ENCODE measurements at places on chromosomes 3 and 15.

- DNase-seq, result no peak
Measured at GRCh38 chr15:62492900-62493299, 327.8 kb upstream of the C2CD4B start.

- no peak for DNase-seq
Measured at GRCh38 chr15:64772488-64772887, 2.9 kb downstream of the RBPMS2 start.

DNA sequence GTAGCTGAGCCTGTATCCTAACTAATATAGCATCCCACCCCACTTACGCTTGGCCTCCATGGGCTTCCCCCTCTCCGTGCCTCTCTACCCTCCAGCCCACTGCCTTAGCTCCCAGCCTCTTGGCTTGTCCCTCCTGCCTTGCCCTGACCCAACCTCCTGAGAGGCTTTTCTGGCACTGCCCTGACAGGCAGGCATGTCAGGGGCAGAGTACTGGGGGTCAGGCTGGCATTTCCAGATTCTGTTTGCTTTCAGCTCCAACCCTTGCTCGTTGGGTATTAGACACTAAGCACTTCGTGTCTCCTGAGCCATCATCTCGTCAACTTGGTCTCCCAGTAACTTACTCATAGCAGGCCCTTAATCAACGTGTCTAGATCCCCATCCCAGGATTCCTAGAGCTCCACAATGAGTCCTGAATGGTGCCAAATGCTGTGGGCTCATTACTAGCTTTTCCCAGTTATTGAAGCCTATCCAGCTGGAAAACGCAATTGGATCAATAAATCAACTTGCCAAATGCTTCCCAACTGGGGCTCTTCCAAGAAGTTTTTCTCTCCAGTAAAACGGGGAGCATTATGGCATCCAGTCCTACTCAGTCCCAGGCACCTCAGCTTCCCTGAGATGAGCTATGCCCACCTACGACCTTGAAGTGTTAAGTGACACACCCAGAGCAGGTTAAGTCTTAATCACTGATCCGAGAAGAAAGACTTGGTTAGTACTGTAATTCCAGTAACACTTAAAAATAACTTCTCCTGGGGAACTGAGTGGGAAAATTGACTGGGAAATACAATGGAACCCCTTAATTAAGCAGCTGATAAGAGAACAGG lies 78.5 kb upstream of the DLG1 start:
- no peak for DNase-seq

- DNase-seq, result no peak
Measured at GRCh38 chr3:134027631-134028030, 2.1 kb downstream of the SLCO2A1 start.

- DNase-seq, result no peak
Measured at GRCh38 chr3:18382760-18383369, 42.3 kb downstream of the SATB1 start.

- no peak for DNase-seq
Measured at GRCh38 chr3:138025553-138025952, 15.6 kb downstream of the CLDN18 start.

GRCh38 chr3:168615493-168616020 lies 519.8 kb upstream of the GOLIM4 start:
- DNase-seq, result no peak

DNA sequence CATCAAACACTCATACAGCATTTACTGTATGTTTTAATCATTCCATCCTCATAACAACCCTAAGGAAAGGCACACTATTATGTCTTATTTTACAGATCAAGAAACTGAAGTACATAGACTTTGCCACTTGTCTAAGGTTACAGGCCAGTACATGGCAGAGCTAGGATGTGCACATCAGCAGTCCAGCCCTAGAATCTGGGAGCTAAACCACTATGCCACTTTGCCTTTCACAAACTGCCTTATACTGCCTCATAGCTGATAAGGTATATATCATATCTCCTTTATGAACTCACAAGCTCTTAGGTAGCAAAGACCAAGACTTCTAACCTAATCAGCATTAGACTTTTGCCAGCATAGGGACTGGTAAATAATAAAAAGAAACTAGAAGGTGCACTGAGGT lies 49.1 kb downstream of the MYO9A start:
- DNase-seq, result no peak

- no peak for DNase-seq
Measured at GRCh38 chr15:71212146-71212545, 96.9 kb downstream of the THSD4 start.

DNA sequence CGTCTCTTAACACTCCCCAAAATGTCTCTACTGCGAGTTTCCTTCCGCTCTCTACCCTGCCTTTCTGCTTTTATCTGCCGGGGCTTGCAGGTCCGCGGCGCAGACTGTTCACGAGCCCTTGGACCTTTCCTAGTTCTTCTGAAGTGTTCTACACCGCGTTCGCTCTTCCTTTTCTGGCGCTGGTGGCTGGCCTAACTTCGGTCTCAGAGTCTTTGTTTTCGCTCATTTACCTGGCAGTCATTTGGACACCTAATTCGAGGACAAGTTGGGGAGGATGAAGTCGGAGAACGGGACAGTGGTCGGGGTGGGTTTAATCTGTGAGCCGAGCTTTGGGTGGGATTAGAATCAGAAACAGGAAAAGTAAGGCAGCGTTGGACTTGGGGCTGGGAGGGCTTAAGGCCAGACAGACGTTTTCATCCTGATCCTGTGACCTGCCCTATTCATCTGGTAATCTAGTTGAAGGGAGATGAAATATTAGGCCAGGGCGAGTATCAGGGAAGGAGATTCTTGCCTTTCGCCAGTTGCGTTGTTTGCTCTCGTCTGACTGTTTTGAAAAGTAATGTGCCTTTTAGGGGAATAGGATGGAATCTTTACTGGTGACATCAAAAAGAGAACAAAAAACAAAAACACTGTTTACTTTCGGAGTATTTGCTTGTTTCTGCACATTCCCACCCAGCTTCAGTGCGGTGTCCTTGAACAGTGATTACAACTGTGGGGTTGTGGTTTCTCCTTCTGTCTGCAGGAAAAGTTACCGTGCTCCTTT lies 1.8 kb downstream of the DIPK2A start:
- DNase-seq, result no peak

- no peak for DNase-seq
Measured at GRCh38 chr3:23746441-23746840, 59.3 kb upstream of the UBE2E1 start.

DNA sequence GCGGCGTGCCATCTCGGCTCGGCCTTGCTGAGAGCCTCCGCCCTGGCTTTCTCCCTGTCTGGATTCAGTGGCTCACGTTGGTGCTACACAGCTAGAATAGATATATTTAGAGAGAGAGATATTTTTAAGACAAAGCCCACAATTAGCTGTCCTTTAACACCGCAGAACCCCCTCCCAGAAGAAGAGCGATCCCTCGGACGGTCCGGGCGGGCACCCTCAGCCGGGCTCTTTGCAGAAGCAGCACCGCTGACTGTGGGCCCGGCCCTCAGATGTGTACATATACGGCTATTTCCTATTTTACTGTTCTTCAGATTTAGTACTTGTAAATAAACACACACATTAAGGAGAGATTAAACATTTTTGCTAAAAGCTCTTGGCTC lies 54.1 kb downstream of the PLXNA1 start:
- no peak for DNase-seq

GRCh38 chr15:92883876-92884435 lies 16.2 kb upstream of the CHD2 start:
- no peak for DNase-seq

DNA sequence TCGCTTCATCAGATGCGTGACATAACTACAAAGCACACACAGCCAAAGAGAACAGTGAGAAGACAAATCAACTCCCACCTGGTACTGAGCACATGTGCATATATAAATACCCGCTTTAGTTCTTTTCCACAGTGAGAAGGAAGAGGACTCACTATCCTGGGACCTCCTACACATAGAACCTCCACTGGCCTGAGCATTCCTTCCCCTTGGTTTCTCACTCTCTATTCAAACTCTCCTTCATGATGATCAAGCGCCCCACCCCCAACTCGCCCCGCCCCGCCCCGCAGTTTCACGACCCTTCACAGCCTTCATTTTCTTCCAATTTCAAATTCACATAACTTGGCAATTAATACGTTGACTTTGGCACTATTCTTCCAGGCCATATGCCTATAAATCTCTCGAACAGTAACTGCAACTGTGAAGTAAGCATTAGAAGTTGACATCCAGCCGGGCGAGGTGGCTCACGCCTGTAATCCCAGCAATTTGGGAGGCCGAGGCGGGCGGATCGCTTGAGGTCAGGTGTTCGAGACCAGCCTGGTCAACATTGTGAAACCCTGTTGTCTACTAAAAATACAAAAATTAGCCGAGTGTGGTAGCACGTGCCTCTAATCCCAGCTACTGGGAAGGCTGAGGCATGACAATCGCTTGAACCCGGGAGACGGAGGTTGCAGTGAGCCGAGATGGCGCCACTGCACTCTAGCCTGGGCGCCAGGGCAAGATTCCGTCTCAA lies 1.1 kb downstream of the RPS17 start:
- peak; percentile 34 for DNase-seq

- no peak for DNase-seq
Measured at GRCh38 chr3:31391150-31391549, 141.6 kb upstream of the STT3B start.

- no peak for DNase-seq
Measured at GRCh38 chr15:69436951-69437350, 15.7 kb upstream of the RPLP1 start.

DNA sequence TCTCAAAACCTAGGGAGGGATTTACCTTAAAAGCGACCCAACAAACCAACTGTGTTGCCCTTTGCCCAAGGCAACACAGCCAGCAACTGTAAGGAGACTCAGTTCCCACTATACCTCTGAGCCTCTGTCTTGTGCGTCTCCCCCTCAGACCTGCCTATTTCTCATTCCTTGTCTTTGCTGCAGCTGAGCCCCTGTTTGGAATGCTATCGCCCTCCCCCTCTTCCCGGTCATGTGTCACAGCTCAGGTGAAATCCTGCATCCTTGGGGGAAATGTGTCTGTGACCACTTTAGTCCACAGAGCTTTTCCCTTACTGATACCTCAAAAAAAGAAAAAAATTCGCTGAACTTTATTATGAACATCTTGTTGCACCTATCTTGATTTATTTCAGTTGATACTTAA lies 52.0 kb upstream of the LRIG1 start:
- no peak for DNase-seq

- peak; percentile 70 for DNase-seq
Measured at GRCh38 chr3:45929042-45929679, 14.1 kb upstream of the CXCR6 start.

DNA sequence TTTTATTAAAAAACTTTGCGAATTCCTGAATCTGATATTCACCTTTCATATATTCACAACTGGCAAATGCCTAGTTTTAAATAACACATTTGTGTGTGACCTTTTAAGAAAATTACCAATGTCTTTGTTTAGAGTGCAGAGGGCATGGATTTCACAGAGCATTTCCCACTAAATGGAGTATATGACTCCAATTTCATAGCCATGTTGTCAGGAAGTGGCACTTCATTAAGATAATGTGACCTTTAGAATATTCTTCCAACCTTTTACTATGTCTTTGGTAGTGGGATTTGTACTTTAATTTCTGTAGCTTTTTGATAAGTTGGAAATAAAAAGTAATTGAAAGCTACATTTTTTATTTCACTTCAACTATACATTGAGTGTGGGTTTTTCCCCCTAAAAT lies 188.7 kb downstream of the NAALADL2 start:
- no peak for DNase-seq
